ENCODE measurements at places on chromosomes 1 and 21. TPM values are rescaled to one million over a fixed set of nuclear protein-coding genes. Genes with fewer than 3 reads are reported as not detected.

DNA sequence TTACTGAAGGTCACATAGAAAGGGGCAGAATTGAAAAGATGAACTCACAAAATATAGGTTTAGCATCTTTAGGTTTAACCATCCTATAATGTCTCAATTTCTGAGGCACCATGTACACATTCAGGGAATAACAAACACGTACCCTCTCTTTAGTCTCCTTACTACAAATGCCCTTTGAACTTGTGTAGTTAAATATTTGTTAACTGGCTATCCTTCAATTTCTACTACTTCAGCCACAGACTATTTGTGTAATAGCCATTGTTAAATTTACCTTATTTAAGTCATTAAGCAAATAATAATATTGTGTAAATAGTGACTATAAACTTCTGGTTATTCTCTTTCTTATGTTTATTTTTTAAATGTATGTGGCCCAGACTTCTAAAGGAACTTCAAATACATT, 600.5 kb downstream of the KCNT2 start:
- H3K36me3 ChIP-seq: no peaks in the 10 kb centered on the region
- no peak overlapping the region for H3K27ac ChIP-seq
- no peaks in the 10 kb centered on the region for H3K27me3 ChIP-seq
- DNase-seq: no peak
- H3K4me3 ChIP-seq: no peak overlapping the region
- H3K4me1 ChIP-seq: no peaks in the 10 kb centered on the region

- peaks cover 20% of the 10 kb centered on the region for H3K36me3 ChIP-seq
- peak overlapping the region; percentile 31 for H3K4me3 ChIP-seq
- H3K4me1 ChIP-seq: no peaks in the 10 kb centered on the region
- peak overlapping the region; percentile 64 for H3K27ac ChIP-seq
- peak; percentile 66 for DNase-seq
These were observed 27.5 kb downstream of the ATP8B2 start for GRCh38 chr1:154352581-154353459.

The LRRC53 gene
- not detected for total RNA-seq

GRCh38 chr1:236154671-236155398, 12.5 kb downstream of the GPR137B start:
- H3K36me3 ChIP-seq: no peaks in the 10 kb centered on the region
- H3K4me1 ChIP-seq: no peaks in the 10 kb centered on the region
- no peak overlapping the region for H3K27ac ChIP-seq

GRCh38 chr1:176789571-176790090, 326.7 kb downstream of the PAPPA2 start:
- H3K4me1 ChIP-seq: no peaks in the 10 kb centered on the region
- no peak for DNase-seq
- no peaks in the 10 kb centered on the region for H3K27me3 ChIP-seq
- H3K27ac ChIP-seq: no peak overlapping the region

DNA sequence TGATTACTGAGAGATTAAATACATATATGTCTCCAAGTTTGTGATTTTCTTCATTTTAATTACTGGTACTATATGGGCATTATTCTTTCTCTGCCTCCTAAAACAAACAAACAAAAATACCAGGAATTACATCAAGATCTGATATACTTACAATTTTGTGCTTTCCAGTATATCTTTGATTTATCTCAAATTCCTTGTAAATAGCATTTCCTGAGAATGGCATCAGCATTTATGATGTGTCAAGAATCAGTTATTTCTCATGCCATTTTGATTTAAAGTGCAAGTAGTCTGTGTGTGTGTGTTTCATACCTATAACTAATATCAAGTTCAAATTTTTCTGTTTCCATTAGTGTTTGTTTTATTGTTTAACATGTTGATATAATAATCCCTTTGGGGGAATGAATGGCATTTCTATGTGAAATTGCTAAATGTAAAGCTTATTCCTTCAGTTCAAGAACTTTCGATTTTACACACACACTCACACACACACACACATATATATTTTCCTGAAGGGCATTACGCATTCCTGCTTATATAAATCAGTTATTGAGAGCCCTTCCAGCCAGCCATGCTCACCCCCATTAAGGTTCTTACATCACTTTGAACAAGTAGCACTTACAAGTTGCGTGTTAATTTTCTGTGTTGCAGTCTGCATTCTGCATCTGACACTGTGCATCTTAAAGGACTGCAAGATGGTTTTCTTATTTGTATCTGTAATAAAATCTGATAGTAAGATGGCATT, 102.7 kb downstream of the NEK7 start:
- H3K27me3 ChIP-seq: no peaks in the 10 kb centered on the region
- peaks cover 32% of the 10 kb centered on the region for H3K4me1 ChIP-seq
- no peak overlapping the region for H3K4me3 ChIP-seq
- H3K27ac ChIP-seq: no peak overlapping the region

DNA sequence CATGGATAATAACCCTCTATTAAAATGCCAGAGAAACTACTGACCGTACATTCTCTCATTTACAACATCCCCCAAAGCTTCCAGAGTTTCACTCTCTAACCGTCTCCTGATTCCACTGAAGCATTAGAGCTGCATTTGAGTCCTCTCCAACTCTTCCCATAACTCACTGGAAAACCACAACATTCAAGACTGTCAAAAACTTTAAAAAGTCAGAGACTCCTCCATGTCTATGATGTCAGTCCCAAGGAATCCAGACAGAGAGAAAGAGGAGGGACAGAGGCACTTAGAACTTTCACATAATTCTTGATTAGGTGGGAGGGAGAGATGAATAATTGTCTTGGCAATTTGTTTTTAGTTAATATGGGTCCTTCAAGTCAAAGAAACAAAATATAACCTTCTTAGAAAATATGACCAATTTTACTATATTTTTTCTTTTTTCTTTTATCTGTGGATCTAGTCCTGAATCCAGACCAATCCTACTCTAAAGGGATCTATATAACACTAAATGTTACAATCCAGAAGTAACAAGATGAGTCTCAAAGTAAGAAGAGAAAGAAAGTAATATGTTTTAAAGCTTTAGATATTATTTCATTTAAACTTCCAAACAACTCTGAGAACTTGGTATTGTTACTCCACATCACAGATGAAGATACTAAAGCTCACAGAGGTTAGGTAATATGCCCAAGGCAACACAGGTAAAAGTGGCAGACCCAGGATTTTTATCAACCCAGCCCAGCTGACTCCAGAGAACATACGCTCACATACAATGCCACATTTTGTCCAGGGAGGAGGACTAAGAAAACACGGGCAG, 23.8 kb downstream of the OTUD7B start:
- no peak for DNase-seq
- peak overlapping the region; percentile 35 for H3K27ac ChIP-seq
- H3K4me3 ChIP-seq: no peak overlapping the region
- H3K27me3 ChIP-seq: no peaks in the 10 kb centered on the region
- H3K36me3 ChIP-seq: no peaks in the 10 kb centered on the region

GRCh38 chr1:84339503-84339902, 38.0 kb downstream of the SAMD13 start:
- no peaks in the 10 kb centered on the region for H3K27me3 ChIP-seq
- no peaks in the 10 kb centered on the region for H3K4me1 ChIP-seq
- no peak for DNase-seq

The FMO2 gene
- total RNA-seq: 28.4 TPM

DNA sequence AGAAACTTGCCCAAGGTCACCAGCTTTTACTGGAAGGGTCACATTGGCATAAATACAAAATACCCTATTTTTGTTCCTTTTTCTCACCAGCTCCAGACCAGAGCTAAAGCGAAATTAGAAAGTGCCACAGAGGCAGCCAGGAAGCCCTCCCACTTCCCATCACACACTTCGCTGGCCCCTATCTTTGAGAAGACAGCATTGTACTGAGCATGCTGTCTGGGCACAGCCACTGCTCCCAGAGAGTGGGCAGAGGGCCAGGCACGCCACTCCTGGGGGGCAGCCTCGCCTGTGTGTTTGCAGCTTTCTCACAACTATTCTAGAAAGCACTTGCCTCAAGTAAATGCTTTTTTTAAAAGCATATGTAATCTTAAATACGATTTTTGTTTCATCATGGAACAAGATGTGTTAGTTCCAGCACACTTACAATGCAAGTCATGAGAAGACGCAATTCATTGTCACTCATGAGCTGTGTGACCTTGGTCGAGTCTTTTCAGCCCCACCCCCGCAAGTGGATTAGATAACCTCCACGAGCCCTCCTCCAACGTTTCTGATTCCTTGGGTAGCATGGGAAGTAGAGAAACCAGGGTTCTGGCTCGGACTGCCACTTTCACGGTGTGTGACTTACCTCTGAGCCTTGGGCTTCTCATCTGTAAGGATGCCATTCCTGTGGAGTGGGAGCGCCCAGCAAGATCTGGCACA, 25.7 kb upstream of the EPHA8 start:
- no peaks in the 10 kb centered on the region for H3K4me1 ChIP-seq
- no peaks in the 10 kb centered on the region for H3K27me3 ChIP-seq
- no peaks in the 10 kb centered on the region for H3K36me3 ChIP-seq
- no peak overlapping the region for H3K27ac ChIP-seq

The GNB1 gene
- 91.6 TPM for total RNA-seq

DNA sequence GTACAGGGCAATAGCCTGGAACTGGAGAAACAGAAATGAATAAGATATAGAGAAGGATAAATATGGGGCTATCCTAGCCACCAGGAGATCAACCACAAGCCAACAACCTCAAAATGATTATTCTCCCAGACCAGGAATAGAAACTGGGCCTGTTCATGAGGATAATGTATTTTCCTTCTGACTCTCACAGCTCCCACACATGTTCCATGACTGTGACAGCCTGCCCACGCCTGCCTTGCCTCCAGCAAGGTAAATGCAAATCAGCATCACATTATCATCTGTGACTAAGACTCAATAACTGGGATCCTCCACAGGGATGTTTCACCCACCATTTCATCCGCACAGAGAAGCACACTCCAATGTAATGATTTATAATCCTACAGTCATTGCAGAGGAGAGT, 3.3 kb downstream of the ENSA start:
- H3K4me1 ChIP-seq: no peaks in the 10 kb centered on the region
- no peak for DNase-seq
- no peaks in the 10 kb centered on the region for H3K27me3 ChIP-seq

DNA sequence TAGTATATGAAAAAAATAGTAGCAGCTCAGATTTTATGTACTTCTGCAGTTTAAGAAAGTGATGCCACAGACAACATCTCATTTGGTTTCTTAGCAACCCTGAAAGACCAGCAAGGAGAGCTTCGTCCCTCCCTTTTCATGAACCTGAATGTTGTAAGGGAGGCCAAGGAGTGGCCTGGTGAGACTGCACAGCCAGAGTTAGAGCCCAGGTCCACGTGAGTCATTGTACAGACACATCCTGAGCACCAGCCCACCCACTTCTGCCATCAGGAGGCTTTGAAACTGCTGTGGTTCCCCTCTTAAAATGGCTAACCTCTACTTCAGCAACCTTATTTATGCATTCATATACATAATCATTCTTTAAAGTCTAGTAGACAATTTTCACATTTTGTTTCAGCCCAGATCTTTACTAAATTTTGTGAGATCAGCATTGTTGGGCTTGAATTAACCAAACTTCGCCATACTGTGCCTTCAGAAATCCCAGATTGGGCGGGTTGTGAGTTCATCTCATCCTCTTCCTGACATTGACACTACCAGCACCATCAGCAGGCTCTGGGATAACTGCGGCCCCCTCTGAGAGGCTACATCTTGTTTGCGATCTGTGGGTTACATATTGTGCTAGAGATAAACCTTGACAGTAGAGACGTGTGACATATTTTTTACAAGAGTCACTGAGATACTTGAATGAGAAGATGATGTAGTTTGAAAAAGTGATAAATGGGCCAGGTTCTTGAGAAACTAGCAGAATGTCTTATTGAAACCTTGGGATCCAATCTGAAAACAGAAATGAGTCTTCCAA, 106.7 kb downstream of the CAMTA1 start:
- H3K36me3 ChIP-seq: peaks cover 6% of the 10 kb centered on the region
- H3K4me1 ChIP-seq: no peaks in the 10 kb centered on the region
- no peaks in the 10 kb centered on the region for H3K27me3 ChIP-seq
- no peak overlapping the region for H3K27ac ChIP-seq

DNA sequence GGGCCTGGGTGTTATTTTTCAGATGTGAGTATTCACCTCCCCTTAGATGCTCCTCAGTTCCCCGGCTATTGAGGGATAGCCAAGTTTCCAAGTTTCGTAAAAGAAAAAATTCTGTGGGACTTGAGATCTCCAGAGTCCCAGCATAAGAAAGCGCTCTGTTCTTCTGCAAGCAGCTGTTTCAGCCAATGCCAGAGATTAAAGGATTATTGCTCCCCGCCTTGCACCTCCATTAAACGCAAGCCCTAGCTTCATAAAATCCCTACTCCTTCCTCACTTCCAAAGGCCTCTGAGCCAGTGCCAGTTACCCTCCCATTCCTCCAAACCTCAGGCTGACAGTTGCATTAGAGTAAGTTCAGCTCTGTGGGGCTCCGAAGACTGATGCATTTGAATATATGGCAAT, 56.4 kb downstream of the CHIA start:
- H3K4me1 ChIP-seq: no peaks in the 10 kb centered on the region
- H3K4me3 ChIP-seq: peak overlapping the region; percentile 57
- H3K27ac ChIP-seq: peak overlapping the region; percentile 88
- no peaks in the 10 kb centered on the region for H3K36me3 ChIP-seq
- no peak for DNase-seq

DNA sequence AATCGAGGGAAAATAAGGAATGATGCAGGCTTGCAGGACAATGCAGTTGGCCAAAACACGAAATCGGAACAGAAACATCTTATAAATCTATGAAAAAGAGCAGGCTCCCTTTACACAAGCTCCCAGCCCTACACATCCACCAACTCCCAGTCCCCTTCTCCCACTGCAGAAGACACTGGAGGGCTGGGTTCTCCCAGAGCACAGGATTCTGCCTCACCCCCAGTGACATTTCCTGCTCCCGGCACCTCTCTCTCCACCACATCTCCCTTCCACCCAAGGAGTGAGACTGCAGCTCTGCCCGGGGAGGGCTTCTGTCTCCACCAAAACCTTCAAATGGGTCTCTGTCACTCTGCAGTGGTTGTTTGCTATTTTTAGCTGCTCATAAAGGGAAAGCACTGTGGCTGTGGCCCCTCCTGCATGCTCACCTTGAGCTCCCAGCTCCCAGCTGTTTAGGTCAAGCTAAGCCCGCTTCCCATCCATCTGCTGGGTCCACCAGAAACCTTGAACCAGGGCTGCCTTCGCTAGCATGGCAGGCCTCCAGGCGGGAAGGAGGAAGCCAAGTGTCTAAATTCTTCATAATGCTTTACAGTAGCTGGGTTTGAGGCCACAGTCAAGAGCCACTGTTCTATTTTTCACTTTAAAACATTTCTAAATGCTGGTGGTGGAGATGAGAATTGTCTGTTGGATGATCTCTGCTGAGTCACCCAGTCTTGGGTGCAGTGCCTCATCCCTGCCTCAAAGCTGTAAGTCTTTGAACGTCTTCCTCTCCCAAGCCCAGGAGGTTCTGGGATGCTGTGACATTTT, 3.3 kb upstream of the C2CD2 start:
- DNase-seq: no peak
- H3K4me1 ChIP-seq: peaks cover 35% of the 10 kb centered on the region
- H3K27me3 ChIP-seq: no peaks in the 10 kb centered on the region
- H3K36me3 ChIP-seq: no peaks in the 10 kb centered on the region

- H3K4me1 ChIP-seq: peaks cover 42% of the 10 kb centered on the region
- no peak for DNase-seq
- H3K4me3 ChIP-seq: no peak overlapping the region
- no peaks in the 10 kb centered on the region for H3K36me3 ChIP-seq
- no peaks in the 10 kb centered on the region for H3K27me3 ChIP-seq
These were observed 29.8 kb downstream of the UCK2 start for GRCh38 chr1:165857046-165857801.

GRCh38 chr1:156502894-156503697, 2.5 kb upstream of the MEF2D start:
- no peaks in the 10 kb centered on the region for H3K36me3 ChIP-seq
- H3K27me3 ChIP-seq: no peaks in the 10 kb centered on the region
- peak overlapping the region; percentile 39 for H3K4me3 ChIP-seq
- H3K4me1 ChIP-seq: no peaks in the 10 kb centered on the region
- H3K27ac ChIP-seq: peak overlapping the region; percentile 100

The OR2T35 gene
- not detected for total RNA-seq

The KCNK2 gene
- 0.12 TPM for total RNA-seq

All from right atrium auricular region (tissue), 2 donors.